ENCODE measurements at places on chromosomes 5 and 9.

GRCh38 chr5:11588803-11589202, 315.4 kb downstream of the CTNND2 start:
- DNase-seq, result no peak

DNA sequence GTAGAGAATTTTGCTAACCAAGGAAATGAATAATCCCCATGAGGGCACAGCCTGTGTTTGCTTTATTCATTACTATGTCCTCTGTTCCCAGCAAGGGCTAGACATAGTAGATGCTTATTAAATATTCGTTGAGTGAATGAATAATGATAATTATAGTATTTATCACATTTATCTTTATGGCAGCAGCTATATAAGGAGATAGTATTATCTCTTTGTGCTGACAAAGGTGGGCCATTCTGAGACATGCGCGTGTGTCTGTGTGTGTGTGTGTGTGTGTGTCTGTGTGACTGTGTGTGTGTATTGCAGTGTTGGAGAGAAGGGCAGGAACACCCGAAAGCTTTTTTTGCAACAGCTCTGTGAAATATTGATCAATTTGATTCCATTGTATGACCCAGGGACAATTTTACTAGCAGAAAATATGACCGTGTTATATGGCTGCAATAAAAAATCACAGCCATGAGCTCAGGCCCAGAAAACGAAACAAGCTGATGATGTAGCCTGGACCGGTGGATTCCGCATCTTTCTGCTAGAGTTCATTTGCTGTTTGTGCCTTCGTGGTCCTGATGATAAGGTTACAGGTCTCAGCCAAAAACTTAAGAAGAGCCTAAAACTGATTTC, 39.8 kb downstream of the ZNF618 start:
- DNase-seq, result no peak

- DNase-seq, result no peak
These were observed 16.9 kb upstream of the PFDN1 start for GRCh38 chr5:140319833-140320232.

DNA sequence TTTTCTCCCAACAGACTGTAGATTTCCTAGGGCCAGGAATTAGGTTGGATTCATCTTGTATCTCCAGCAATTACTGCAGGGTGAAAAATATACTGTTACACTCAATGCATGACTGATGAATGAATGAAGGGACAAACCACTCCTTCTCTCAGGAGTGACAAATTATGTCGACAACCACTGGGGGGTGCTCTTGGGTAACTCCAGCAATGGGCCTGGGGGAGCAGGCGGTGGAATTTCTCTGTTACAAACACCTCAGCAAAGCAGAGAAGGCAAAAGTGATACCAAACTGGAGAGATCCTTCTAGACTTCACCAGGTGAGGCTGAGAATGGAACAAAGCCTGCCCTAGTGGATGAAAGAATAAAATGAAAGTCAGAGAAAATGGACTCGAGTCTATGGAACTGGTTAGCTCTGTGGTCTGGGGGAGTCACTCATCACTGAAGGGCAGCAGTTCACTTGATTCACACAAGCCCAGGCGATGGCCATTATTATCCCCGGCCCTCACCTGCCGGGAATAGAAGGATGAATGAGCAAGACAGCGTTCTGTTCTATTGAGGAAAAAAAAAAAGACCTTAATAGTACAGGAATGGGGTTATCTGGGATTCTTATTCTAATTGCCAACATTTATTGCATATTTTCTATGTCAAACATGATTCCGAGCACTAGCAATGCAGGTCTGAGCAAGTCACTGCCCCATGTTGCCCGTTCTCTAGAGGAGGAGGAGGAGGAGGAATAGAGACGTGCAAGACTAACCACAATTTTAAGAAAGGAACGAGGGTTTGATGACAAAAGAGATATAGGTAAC, 341.1 kb downstream of the ASTN2 start:
- no peak for DNase-seq

DNA sequence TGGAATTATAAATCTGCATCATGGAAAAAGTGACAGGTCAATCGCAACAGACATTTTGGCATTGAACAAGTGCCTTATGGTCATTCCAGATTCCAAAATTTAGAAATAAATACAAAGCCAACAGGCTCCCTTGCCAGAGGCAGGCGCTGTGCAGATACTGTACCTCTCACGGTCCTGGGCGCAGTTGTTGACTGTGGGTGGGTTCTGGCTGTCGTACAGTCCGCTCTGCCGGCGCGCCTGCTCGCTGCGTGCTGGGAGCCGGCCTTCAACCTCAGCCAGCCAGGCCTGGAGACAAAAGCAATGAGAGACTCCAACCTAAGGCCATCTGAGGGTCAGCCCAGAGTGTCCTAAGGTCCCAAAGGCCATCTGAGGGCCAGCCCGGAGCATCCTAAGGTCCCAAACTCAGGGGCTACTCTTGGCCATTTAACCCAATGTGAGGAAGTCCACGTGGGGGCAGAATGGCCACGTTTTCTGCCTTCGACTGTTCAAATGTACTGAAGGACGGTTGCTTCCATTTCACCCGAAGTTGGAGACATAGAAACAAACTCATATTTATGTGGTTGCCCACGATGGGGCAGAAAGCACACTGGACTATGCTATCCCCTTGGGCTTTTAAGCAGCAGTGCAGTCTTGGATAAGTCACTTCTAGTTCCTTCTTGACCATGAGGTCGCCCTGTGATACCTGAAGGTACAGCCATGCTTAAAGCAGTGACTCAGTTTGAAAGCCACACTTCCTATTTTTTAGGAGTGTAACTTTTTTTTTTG, 65.2 kb downstream of the USP20 start:
- DNase-seq, result no peak

- DNase-seq, result no peak
These were observed 244.9 kb upstream of the TYRP1 start for GRCh38 chr9:12448246-12448645.

DNA sequence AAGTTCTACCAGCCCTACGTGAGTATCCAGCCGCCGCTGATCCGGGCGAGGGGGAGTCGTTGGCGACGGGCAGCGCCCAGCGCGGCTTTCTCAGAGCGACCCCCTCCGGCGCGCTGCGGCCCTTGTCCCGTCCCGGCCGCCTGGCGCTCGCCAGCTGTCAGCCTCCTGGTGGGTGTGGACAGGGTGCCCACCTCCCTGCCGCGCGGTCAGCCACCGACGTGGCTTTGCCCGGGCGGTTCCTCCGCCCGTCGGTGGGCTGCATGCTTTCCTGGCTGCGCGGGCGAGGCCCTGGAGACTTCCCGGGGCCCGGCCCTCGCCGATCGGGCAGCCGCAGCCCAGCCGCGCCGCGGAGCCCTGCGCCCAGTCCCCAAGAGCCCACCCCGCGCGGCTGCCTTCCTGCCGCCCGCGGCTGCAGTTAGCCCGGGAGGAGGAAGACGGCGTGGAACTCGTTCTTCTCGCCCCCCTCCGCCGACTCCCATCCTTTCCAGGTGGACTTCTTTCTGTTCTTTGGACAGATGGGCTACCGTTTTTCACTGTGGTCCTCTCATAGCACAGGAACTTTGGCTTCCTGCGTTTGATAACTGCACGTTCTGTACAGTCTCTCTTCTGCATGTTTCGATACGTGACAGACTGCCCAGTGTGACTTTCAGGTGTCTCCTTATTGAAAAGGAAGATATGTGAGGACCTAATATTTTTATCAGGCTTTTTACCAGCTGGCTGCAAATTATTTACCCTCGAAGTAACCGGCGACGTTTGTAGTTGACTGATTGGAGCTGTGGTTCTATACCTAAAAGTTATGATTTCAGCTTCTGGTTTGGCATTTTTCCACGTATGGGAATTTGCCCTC, 577 bp downstream of the AP3S1 start:
- no peak for DNase-seq

DNA sequence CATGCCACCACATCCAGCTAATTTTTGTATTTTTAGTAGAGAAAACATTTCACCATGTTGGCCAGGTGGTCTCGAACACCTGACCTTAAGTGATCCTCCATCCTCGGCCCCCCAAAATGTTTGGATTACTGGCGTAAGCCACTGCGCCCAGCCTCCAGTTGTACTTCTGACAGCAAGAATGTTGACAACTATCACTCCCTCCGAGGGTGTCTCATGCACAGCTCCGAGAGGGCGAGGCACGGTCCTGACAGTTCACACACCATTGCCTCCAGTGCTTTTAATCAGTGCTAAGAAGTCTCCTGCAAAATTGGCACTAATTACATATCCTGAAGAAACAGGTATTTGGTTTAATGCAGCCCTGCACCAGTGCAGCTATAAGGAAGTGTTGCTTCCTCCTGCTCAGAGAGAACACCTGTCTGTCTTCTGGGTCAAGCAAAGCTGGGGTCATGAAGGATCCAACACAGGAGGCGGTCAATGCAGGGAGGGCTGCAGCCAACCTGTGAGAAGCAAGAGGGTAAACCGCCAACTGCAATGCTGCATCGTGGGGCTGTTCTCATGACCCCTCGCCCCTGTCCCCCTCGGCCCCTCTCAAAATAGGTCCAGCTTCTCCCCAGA, 184.0 kb downstream of the MED10 start:
- DNase-seq, result no peak

DNA sequence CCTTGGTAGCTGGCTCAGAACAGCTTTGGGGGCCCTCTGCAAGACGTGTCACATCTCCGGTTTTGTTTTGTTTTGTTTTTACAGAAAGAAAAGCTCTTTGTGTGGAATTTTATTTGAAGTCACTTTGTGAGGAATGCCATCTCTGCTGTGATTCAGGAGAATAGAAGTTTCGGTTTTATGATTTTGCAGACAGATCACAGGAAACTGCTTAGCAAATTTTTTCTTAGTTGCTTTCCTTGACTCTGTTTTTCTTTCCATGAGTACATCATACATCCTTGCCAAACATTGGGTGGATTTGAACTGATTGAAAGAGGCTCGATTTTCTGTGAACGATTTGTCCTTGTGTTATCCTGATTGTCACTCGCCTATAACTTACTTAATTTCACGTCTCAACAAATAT, 5.1 kb downstream of the SEMA5A start:
- DNase-seq, result no peak

DNA sequence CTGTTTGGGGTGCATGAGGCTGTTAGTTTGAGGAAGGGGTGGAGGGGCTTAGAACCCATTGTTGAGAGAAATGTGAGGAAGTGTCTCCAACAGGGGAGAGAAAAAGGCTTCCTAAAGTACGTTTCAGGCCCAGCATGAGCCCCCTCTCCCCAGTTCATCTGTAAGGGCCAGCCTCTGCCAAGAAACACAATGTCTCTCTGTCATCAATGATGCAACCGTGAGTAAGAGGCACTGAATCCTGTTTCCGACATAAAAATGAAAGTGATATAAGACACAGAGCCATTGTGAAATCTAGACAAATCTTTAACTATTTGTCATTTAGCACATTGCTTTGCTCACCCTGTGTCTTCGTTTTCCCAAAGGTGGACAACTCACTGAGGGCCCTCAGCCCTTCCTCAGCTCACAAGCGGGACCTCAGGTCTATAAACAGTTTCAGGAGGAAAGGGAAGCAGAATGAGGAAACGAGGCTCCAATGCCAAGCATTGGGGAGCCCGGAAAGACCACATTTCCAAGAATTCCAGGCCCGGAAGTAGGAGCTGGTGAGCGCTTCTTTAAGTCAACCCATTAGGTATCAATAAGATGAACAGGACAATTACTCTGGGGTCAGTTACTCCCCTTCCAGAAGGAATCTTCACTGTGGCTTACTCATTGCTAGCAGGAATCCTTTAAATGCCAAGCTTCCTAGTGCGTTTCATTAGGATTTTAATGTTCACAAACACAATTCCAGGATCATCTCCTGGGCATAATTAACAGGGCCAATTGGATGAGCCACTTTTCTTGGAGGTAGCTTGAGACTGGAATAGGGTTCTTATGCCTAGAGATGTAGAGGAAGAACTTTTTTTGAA, 59.0 kb upstream of the KLF4 start:
- DNase-seq, result no peak

DNA sequence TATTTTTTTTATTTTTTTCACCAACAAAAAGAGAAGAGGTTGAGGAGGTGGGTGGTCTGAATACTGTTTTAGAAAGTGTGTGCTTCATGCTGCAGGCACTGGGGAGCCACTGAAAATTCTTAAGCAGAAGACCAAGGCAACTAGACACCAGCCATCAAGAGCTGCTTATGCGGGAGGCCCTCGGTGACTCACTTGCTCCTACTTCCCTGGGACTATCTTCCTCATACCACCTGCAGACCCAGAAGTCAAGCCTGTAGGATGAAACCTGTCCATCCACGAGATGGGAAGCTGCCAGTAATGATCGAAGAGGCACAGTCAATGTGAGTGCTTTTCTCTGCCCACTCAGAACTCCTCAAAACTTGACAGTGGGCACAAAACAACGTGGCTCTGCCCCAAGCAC, 125.8 kb upstream of the SLC44A1 start:
- no peak for DNase-seq

DNA sequence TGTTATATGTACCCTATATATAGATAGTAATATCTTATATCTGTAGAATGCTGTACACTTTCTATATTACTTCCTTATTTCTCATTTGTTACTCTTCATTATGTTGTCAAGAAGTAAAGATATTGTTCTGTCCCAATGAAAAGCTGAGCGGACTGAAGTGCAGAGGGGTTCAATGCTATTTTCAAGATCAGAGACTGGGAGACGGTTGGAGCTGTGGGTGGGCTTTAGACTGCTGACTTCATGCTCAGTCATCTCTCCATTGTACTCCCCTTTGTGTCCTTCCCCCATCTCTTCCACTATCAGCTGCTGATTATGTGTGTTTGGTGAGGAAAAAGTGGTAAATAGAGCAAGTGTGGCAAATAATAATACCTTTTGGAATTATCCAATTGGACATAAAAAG, 532.3 kb upstream of the ZNF608 start:
- DNase-seq, result no peak

DNA sequence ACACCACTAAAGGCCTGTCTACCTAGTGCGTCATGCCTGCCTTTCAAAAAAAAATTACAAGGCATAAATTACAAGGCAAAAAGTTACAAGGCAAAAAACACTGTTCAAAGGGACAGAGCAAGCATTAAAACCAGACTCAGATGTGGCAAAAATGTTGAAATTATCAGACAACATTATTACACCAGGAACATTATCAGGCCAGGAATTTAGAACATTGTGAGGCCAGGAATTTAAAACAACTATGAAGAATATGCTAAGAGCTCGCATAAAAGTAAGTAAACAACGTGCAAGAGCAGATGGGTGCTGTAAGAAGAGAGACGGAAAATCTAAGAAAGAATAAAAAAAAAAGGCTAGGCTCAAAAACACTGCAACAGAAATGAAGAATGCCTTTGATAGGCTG, 18.2 kb upstream of the MLANA start:
- no peak for DNase-seq

DNA sequence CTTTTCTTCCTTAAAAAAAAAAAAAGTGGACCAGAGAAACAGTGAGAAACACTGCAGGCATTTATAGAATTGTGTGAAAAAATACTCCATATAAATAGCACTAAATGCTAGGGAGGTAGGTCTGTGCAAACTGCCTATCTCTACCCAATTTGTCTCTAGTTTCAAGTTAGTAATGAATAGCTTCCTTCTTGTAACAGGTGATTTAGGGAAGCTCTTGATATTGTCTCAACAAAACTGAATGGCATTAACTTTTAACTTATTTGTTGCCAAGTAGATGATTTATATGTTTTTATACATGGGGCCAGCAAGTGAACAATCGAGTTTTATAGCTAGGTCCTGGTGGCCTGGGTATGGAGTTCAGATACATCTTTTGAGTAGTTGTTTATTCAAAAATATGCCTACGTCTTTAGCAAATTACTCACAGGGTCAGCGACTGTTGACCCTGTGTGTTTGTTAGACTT, 283.6 kb downstream of the NR3C1 start:
- DNase-seq, result no peak

Data from esophagus squamous epithelium (tissue), 5 donors.